ENCODE measurements at places on chromosomes 5 and 9.

- ATAC-seq = no peak
These were observed 28.5 kb downstream of the MVB12B start for GRCh38 chr9:126354887-126355770.

DNA sequence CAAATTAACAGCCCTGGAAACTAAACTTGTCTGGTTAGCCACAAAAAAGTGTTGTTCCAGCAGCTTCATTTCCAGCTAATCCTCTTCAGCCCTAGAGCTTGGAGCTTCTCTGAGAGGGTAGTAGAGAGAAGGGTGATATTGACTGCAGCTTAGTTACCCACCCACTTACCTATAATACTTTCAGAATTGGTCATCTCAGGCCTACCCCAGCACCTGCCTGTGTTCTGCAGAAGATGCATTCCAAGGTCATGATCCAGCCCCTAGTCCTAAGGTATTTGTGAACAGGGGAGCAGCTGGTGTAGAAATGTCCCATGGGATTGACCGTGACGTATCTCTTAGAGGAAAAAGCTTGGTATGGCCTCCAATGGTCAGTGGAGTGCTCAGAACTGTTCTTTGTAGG is 289.0 kb downstream of the NR3C1 start:
- ATAC-seq = peak; percentile 69

- no peak for ATAC-seq
These were observed 146.4 kb upstream of the MAP3K1 start for GRCh38 chr5:56668996-56669395.

DNA sequence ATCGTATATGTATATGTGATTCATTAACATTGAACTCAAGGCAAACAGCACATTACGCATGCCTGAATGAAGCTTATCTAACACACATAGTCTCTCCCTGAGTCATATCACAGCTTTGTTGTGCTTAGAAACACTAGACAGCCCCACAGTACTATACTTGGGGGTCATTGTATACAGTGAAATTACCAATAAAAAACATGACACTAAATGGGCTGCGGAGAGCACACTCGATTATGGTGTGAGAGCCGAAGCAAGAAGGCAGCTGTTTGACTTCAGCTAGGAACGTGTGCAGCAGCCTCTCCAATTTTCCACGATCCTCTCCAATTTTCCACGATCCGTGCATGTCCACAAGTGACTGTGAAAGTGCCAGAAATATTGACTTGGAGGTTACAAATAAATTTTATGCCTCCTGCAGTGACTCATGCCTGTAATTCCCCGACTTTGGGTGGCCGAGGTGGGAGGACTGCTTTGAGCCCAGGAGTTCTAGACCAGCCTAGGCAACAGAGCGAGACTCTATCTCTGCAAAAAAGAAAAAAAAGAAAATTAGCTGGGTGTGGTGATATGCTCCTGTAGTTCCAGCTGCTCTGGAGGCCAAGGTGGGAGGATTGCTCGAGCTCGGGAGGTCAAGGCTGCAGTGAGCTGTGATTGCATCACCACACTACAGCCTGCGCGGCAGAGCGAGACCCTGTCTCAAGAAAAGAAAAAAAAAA is 102.4 kb downstream of the DAPK1 start:
- ATAC-seq = no peak

GRCh38 chr5:72788866-72789505 is 27.5 kb upstream of the TNPO1 start:
- ATAC-seq = no peak

GRCh38 chr5:175576096-175576495 is 81.8 kb upstream of the HRH2 start:
- ATAC-seq = no peak

DNA sequence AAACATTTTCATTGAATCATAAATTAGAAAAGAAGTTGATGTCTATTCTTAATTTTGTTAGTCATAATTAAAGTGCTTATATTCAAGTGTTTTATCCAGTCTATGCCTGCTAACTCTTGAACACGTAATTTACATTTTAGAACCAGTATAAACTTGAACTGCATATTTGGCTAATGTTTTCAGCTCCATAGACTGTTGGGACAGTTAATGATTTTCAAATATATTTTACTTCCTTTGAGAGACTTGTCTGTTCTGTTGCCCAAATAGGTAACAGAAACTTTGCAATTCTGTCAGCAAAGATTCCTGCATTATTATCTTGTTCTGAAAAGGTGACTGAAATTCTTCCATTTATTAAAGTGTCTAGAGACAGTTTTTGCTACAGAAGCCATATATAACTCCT is 7.8 kb downstream of the ITGA2 start:
- no peak for ATAC-seq

All from stimulated activated memory B cell treated with anti-CD40 and anti-IgM and Interleukin-4, amounts not matched to agents 10 μg/mL and 1 μg/mL and 100 μg/mL, for 72 hours (primary cell).